ENCODE measurements at places on chromosomes 1 and 21.
A peak's percentile ranks its signal among the peaks of the same experiment; 100 is the strongest.

DNA sequence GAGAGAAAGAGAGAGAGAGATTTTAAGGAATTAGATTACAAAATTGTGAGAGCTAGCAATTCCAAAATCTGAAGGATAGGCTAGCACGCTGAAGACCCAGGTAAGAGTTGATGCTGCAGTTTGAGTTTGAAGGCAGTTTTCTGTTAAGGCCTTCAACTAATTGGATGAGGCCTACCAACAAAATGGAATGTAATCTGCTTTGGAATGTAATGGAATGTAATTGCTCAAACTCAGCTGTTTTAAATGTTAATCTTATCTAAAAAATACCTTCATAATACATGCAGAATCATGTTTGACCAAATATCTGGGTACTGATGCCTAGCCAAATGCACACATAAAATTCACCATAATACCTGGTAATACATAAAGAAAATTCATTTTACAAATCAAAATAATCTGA lies 976.1 kb downstream of the LTN1 start:
- no peak for DNase-seq

GRCh38 chr1:156704930-156705320 lies 458 bp downstream of the CRABP2 start:
- DNase-seq: no peak

DNA sequence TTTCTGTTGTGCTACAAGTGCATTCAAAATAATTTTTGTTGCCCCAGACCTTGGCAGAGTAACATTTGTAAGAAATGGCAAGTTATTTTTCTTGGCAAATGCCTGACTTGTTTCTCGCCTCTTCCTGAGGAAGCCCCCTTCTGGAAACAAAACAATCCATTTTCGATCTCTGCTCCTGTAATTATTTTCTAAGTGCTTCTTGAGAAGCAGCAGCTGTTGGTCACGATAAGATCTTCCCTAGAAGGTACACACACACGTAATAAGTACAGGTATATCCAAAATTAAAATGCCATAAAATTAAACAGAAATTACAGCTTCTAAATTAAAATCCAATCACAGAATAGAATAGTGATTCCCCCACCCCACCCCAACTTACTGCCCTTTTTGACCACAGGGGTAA lies 47.3 kb downstream of the LPGAT1 start:
- DNase-seq: no peak

GRCh38 chr1:230288641-230289349 lies 137.3 kb downstream of the PGBD5 start:
- DNase-seq: peak; percentile 34

- no peak for DNase-seq
These were observed 28.9 kb downstream of the RHEX start for GRCh38 chr1:206081856-206082255.

Data from Peyer's patch (tissue), 4 donors.